ENCODE measurements at places on chromosomes 7 and 10.

GRCh38 chr10:25682203-25682851, 251.7 kb upstream of the MYO3A start:
- DNase-seq: no peak

- no peak for DNase-seq
Observed at GRCh38 chr7:69018200-69018599, 580.1 kb upstream of the AUTS2 start.

DNA sequence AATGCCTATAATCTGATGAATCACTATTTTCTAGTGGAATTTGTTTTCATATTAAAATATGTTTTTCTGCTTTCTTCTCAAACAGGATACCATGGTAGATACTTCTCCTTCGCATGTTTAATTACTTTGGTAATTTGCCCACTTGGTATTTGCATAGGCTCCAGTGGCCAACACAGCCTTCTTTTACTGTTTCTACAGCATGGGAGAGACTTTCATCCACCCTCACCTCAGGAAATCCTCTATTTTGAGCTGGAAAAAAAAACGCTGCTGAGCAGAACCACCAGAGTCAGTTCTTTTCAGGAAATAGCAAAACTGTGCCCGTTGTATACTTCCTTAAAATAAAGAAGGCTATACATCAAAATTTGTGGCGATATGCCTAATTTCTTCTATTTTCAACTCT, 213.3 kb downstream of the MDFIC start:
- DNase-seq: no peak

GRCh38 chr7:16993543-16993942, 111.8 kb upstream of the AGR3 start:
- DNase-seq: no peak

GRCh38 chr10:118955951-118956801, 73.3 kb upstream of the NANOS1 start:
- DNase-seq: no peak

DNA sequence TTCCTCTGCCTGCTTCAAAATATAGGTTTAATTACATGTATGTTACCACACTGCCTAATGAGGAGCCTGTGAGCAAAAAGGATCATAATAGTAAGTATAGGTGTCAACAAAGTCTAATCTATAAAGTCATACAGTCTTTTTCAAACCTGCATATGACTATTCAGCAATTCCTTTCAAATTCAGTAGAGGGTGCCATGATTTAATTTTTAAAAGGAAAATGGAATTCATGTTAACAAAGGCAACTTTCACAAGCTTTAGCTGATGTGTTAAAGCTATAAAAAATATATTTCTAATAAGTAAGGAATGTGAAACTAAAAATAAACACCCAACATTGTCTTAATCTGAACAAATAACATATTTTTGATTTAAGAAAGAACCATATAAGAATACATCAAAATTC, 52.1 kb downstream of the MPP7 start:
- no peak for DNase-seq

DNA sequence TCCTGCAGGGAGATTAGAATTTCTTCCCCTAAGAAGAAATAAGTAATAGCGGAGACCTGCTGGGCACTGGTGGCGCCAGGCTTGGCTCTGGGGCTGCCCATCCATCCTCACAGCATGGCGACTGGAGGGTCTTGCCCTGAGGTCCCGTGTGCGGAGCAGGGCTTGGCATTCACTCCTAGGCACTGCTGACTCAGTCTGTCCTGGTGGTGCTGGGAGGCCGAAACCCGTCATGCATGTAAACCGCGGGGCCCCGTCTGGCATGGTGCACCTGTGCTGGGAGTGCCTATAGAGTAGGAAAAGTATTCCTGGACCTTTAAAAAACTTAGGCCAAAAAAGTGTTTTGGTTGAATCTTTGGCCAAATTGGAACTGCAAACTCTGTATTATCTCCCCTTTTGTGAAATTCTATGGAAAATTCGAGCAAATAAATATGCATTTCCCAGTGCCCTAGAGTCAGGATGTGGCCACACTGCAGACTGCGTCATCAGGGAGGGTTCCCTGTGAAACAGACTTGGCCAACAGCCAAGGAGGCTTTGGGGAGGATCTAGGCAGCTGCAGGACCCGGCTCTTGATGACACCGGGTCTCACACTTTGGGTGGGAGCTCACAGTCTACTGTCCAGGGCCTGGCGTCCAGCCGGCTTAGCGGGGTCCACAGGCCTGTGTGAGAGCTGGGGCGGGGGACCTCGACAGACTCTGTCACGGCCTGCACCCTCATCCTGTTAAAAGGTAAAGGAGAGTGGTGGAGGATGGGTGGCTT, 122.3 kb downstream of the VIPR2 start:
- DNase-seq: no peak

DNA sequence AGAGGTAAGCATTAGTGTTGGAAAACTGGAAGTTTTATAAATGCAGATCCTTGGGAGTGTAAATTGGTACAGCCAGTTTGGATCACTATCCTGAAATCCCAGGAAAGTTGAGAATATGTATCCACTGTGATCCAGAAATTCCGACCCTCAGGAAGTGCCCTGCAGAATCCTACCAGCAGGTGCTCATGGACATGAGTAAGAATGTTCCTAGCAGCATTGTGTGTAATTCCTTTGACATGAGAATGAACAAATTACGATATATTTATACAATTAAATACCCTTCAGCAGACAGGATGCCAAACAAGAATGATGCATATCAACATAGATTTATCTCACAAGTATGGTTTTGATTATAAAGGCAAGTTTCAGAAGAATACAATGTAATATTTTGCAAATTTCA, 181.6 kb downstream of the XPNPEP1 start:
- no peak for DNase-seq

DNA sequence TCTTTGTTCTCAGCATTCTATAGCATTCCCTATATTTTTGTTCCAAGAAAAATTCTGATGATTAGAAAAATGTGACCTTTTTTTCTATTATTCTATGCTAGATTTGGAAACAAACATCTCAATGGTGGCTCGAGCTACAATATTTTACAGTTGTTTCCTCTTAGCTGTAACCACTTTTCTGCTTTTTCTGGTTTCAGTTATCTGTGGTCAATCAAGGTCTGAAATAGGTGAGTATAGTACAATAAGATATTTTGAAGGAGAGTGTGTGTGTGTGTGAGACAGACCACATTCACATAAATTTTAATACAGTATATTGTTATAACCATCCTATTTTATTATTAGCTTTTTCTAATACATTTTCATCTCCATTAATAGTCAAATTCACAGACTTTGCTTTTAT, 564.5 kb upstream of the GHITM start:
- no peak for DNase-seq

- no peak for DNase-seq
Observed at GRCh38 chr7:24827027-24827426, 69.8 kb upstream of the GSDME start.

GRCh38 chr7:31488562-31489203, 25.2 kb upstream of the ITPRID1 start:
- no peak for DNase-seq

- no peak for DNase-seq
Observed at GRCh38 chr10:45376371-45376801, 2.4 kb downstream of the ALOX5 start.

- DNase-seq: no peak
Observed at GRCh38 chr10:86756511-86757112, at the start of gene BMPR1A. BMPR1A (plus strand) TSS chr10:86756619; CDS start chr10:86876019, 119,400 bp downstream.

DNA sequence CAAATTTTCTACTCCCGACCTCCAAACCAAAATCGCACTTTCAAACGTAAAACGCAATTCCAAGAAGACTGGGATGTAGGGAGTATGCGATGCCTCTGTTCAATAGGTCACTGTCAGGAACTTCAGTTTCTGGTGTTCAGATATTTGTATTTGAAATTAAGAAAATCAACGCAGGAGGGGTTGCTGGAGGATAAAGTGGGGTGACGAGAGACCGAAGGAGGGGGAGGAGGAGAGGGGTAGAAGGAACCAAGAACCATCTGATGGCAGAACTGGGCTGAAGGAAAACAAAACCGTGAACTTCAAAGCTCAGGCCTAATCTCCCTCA, 293.8 kb upstream of the NFE2L3 start:
- DNase-seq: no peak

DNA sequence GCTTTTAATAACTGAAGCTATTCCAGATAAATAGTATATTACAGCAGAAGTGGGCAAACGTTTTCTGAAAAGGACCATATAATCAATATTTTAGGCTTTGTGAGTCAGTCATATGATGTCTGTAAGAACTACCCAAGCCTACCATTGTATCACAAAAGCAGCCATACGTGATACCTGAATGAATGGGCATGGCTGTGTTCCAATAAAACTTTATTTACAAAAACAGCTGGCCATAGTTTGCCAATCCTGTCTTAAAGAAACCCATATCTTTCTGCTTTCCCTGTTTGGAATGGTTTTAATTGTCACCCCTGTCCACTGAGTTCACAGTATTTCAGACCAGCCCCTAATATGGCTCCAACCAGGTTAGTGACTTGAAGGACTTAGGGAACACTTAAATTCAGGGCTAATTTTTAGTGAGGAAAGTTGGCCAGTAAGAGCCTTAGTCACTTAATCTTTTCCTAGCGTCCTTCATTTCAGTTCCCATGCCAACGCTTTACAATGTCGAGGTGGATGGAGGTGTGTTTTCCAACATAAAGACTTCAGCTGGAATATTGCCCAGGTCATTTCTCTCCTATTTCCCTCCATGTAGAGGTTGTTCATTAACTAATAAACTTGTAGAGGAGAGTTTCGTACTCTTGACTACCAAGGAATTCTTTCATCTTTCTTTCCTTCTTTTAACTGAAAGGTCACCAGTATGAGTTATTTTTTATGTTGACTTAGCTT, 184.5 kb downstream of the TRIL start:
- DNase-seq: no peak

DNA sequence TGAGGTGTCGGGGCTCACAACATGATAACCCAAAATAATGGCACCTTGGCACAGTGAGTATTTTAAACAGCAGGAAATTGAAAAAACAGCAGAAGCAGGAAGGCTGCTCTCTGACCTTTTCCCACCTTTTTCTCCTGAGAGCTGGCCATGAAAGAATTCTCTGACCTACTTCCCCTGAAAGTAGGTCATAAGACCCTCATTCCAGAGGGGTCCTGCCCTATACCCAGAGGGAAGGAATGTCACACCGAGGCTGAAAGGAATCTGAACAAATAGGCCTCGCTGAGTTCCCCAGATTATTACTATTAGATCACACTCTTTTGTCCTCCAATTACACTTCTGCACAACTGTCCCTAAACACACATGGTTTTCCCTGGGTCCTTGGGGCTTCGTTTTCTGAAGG, 18.8 kb downstream of the CPVL start:
- DNase-seq: no peak

- no peak for DNase-seq
Observed at GRCh38 chr10:60809157-60809556, 30.9 kb downstream of the CDK1 start.

DNA sequence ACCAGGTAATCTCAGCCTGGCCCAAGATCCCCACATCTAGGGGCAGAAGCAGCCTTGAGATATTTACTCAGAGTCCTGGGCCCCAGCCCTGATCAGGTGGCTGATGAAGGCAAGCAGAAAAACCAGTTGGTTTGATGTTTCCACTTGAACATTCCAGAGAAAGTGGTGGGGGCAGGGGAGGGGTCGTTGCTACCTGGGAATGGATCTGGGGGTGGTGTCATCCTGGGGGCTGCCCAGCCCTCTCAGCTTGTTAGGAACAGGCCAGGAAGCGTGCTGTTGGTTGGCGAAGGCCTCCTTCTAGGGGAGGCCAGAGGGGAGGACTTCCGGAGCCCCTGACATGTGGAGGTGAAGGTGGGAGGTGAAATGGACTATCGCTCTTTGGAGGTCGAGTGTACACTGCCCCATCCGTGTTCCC, 3.7 kb upstream of the ABHD11 start:
- DNase-seq: no peak
